ENCODE measurements at places on chromosomes 6 and 20.
A peak's percentile ranks its signal among the peaks of the same experiment; 100 is the strongest.

DNA sequence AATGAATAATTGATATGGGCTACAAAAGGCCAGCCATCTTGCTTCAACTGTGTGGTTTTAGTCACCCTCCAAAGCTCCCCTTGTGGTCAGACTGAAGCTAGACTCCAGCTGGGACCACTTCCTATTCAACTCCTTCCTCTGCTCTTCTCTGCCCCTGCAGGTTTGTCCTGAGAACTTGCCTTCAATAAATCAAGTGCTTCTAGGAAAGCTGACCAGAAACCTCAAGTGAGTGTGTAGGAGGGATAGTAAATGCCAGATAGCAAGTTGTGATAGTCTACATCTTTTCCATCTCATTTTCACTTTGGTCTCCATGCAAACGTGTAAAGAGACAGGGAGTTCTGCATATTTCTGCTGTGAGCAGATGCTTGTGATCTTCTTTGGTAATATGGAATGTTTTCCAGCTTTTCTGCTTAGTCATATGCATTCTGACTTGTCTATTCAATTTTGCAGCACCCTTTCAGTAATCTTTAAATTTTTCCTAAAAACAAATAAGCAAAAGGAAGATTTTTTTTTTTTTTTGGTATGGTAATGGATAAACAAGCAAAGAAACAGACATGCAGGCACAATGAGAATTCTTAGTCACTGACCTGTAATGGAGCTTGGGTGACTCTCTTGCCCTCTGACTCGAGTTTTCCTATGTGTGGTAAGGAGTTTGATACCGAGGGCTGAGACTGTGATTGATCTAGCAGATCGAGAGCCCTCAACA lies 201.3 kb upstream of the BTBD3 start:
- DNase-seq = no peak

DNA sequence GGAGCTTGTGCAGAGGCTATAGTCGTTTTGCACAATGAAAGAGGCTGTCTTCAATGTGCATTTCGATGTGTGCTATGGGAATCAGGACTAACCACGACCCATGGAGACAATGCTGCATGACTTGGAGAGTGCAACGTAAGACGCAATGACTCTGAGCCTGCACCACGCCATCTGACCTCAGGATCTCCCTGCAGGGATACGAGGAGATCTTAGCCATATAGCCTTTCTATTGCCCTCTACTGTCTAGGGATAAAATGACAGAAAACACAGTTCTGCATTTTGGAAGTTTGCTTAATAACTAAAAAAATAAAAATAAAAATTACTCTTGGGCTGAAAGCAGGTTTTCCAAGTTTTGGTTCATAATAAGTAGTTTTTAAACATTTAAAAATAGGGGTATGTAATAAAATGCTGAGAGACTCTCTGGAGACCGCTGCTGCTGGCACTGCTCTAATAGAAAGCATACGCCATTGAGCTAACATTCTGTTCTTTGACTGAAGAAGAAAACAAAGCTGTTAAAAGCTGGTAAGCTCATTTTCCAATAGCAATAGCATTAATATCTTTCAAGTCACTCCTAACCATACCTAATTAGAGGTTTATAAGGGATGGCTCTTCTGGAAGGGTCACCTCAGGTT lies 87.2 kb downstream of the PDE7B start:
- DNase-seq = no peak

GRCh38 chr6:45896783-45897441 lies 118.7 kb downstream of the CLIC5 start:
- DNase-seq = no peak

DNA sequence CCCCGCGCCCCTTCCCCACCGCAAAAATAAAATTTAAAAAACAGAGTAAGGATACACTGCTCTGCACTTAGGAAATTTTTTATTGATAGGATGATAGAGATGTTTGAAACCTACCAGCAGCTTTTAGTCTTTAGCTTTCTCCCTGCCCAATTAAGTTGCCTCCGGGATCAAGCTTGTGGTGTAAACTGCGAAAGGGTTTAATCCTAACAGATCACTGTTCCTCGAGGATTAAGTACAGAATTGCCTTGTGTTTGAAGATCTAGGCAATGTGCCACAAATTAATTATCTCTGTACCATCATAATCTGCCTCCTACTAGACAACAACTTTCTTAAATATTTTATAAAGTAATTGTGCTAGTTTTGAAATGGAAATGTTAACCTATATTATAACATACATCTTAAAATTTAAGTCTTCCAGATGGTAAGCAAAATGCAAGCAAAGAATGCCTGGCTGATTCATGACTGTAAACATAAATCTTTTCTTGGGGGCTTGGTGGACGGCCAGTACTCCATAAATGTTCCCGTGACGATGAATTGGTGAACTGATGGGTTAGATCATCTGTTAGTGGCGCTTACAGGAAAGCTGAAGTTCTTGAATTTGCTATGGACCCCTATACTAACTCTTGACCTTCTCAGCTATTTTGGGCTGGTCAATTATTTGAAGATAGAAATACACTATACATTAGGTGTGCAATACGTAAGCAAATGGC lies 58.0 kb upstream of the ARHGAP18 start:
- no peak for DNase-seq

GRCh38 chr6:36912586-36912985 lies 26.8 kb downstream of the C6orf89 start:
- DNase-seq = no peak

DNA sequence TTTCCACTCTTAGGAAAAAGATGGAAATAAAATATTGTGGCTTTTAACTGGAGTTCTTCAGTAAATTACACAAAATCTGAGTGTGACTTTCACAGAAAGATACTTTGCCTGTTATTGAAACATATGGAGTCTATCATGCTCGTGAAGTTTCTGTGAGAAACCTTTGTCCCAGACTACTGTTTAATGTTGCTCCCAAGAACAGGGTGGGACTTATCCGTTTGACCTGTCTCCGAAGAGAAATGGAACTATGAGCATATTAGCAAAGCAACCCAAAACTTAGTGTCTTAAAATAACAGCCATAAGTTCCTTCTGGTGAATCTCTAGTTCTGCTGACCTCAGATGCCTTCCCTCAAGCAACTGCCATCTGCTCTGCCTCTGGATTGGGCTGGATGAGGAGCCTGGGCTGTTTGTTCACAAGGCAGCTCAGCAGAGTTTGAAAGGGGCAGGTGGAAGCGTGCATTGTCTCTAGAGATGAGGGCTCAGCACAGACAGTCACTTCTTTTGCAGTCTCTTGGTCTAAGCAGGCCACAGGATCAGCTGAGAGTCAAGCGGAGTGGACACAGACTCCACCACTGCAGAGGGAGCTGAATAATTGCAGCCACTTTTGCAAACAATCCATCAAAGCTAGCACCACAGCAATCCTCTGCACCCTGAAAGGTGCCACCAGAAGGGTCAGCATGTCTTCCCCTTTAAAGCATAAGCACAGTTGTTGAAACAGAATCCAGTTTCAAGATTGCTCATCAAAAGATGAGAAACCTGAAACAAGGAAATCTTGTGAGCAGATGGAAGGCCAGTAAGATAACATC lies 52.8 kb downstream of the MYB start:
- no peak for DNase-seq

DNA sequence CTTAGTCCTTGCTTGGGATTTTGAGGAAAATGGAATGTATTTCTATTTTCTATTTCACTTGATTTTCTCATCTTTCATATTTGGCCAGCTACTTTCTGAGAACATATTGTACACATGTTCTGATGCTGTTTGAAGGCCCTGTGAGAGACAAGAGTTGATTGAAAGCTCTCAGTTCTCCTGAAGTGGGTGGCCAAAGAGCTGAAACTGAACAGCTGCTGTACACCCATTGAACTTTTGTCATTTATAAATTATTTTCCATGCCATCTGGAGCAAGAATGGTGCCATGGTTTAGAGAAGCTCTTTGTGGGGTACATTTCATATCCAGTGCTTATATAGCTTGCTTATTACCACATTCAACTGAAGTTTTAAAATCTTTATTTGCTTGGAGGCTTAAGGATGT lies 298.3 kb downstream of the PRL start:
- no peak for DNase-seq

GRCh38 chr6:91523511-91523910 lies 936.6 kb upstream of the MAP3K7 start:
- DNase-seq = no peak

DNA sequence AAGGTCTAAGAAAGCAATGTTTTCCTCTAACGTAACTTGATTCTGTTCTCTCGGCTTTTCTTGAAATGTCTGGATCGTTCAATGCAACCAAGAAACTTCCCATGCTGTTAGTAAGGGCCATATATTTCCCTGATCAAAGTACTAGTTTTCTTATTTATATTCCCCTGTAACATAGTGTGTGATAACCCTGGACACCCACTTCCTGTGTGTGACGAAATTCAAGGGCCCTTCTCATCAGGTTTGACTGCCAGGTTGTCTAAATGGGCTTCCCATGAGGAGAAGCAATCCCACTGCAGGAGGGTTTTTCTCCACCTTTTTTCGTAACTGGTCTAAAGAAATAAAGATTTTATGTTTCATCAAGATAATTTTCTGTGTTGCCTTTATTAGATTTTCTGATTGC lies 102.6 kb upstream of the RPS6KA2 start:
- no peak for DNase-seq

- DNase-seq = peak; percentile 89
These were observed 48.9 kb downstream of the HIVEP1 start for GRCh38 chr6:12060780-12061609.

DNA sequence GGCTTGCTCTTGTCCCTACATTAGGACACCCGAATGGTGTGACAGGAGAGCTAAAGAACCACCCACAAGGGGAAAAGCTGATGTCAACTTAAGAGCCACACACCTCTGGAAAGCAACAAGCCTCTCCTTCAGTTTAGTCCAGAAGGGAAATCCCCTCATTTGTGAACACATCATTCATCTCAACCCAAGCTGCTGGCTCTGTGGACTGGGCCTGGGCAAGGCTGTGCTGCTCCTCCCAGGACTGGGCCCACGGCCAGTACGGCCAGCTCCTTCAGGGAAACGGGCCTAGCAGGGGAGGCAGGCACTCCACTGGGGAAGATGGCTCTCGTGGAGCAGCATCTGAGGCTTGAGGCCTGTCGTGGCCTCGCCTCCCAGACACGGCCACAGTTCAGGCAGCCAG lies 12.8 kb upstream of the SLC4A11 start:
- DNase-seq = no peak

DNA sequence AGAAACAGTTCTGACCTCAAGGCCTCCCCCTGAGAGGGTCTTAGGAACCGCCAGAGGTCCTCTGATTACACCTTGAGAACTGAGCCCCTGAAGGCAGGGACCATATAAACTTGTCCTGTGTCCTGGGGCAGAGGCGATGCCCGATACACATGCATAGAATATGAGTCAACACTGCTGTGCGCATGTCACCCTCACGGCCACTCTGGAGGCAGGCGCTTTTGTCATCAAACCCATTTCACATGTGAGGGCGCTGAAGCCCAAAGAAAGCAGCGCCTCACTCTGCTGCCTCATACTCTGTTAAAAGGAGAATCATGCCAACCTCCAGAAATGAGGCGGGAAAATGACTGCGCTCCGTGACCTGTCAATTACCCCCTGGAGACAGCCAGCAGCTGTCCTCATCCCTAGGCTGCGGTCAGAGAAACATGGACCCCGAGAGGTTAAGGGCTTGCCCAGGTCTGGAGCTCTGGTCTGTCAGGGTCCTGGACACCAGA lies 158.3 kb downstream of the GRM4 start:
- peak; percentile 60 for DNase-seq

DNA sequence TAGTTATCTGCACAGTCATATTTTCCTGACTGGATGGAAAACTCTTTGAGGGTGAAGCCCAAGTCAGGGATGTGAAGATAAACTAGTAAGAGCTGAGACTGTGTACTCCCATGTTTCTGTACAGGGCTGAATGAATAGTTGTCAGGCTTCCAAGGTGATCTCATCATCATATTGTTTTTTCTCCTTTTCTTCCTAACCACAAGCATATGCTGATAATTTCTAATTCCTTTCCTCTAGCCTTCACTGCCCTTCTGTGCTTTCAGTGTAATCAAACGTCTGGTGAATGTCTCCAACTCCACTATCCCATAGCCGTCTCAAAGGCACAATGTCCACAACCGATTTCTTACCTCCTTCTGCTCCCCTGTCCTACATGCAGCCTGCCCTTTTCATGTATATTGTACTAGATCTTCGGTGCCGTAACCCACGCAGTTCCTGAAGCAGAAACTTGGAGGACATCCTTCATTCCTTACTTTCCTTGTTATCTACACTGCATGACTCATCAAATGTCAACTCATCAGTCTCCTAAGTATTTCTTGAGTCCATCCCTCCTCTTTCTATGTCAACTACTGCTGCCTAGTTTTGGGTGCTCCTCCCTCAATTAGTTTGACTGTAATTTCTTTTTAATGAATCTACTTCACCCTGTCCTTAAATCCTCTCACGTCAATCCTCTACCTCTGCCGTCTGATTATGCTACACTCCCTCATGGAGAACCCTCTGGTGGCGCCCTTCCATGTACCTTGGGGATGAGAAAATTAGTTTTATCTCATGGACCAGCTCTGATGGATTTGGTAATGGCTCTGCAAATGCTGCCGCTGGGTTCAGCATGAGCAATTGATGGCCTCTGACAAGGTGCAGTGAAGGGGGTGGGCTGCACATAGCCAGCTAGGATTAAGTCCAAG lies 21.9 kb downstream of the NCOA7 start:
- DNase-seq = no peak

DNA sequence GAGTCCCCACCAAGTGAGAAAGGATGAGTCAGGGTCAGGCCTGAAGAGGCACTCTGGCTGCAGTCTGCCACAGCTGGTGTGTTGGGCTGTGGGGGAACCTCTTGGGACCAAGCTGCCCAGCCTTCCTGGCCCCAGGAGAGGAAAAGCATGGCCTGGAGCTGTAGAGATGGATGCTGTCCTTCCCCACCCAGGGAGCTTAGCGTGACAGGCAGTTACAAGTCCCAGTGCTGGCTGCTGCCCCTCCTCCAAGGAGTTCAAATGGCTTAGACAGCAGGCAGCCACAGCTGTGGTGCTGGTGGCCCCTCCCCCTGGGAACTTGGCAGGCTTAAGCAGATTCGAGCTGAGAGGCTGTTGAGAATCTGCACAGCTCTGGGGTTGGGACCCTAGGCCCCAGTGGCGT lies 253.2 kb downstream of the PLCB1 start:
- DNase-seq = no peak

DNA sequence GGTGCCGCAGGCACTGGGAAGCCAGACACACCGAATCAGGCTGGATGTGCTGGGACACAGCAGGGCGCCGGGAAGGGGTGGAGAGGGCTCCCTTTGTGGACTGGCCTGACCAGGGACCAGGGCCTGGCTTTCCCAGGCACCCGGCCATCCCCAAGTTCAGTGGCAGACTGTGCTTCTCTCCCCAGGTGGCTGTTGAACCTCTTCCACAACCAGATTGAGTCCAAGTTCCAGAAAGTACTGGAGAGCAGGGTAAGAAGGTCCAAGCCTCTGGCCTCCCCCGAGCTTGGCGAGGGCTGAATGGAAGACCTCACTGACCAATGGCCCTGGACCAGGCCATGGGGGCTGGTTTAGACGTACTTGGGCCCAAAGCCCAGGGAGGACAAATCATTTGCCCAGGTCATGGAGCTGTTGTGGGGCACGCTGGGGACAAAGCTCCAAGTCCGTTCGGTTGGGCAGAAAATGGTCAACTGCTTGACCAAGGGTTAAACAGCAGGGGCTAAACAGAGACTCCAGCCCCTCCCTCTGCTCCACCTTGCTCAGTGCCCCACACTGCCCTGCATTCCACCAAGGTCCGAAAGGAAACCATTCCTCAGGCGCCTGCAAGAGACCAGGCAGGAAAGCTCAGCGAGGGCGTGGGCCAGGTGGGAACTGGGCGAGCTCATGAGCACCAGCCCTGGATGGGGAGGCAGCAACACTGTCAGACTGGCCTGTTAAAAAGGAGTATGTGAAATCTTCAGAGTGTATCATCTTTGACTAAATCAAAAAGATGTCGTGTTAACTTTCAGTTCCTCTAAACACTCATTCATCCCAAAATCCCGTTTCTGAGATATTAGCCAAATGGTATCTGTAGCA lies 9.1 kb downstream of the LBP start:
- no peak for DNase-seq

- no peak for DNase-seq
These were observed 6.4 kb downstream of the C20orf96 start for GRCh38 chr20:284172-284571.

Measured in lower leg skin (tissue), 4 donors.